ENCODE measurements at places on chromosomes 2 and 18.
A peak's percentile ranks its signal among the peaks of the same experiment; 100 is the strongest.

GRCh38 chr18:24947521-24948305 is 404.3 kb downstream of the ZNF521 start:
- no peak for DNase-seq

GRCh38 chr2:202432776-202433175 is 56.6 kb downstream of the BMPR2 start:
- no peak for DNase-seq

GRCh38 chr2:236001166-236001828 is 166.9 kb downstream of the GBX2 start:
- DNase-seq, result no peak

GRCh38 chr18:37188016-37188791 is 359.3 kb downstream of the KIAA1328 start:
- DNase-seq, result no peak

GRCh38 chr2:146370826-146371225 is 1474.0 kb upstream of the ACVR2A start:
- DNase-seq, result no peak

DNA sequence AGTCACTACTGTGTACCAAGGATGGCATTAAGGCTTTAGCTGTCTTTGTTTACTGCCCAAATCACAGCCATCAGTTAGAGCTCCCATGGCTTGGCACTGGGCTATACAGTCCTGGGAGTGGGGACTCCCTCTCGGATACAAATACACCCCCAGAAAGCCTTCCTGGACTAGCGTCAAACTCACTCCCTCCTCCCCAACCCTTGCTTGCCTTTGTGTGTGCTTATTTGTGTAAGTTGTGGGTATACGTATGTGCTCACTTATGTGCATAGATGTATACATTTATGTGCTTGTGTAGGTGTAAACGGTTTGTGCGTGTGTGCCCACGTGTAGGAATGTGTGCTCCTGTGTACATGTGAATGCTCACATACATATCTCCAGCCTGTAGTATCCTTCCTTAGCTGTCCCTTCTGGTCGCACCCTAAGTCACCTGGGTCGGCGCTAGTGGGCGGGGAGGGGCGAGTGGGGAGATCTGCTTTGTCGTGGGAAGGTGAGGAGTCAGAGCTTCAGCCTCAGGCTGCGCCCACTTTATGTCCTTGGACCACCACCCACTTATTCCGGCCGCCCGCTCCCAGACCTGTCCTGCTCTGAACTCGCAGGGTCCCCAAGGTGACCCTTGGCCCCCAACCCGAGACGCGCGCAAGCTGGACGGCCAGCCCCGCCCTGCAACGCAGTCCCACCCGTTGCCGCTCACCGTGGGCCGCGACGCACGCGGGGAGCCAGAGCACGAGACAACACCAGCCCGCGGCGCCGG is 461 bp downstream of the PRADC1 start:
- no peak for DNase-seq

DNA sequence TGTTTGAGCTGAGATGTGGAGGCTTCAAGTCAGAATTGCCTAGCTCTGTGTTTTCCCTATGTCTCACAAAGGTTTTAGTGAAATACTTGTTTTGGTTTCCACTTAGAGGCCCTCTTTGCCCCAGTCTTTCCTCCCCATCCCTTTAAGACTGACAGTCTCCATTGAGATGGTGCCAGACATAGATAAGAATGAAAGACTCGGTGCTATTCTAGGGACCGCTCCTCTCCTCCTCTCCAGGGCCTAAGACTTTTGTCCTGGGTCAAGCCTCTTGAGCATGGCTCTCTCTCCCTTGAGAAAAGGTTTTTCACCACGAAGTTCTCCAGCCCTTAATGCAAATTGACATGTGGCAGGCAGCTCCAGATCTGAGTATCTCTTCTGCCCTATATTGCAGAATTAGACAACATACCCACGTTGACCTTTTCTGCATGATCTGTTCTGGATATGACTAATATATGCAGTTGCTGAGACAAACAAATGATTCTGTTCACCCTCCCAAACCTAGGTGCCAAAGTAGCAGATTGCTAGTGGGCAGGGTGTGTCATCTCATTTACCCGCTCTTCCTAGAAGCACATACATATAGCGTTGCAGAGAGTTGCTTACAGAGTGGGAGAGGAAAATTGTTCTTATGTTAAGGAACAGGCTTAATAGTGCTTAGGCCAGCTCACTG is 47.5 kb upstream of the ACSL3 start:
- no peak for DNase-seq

DNA sequence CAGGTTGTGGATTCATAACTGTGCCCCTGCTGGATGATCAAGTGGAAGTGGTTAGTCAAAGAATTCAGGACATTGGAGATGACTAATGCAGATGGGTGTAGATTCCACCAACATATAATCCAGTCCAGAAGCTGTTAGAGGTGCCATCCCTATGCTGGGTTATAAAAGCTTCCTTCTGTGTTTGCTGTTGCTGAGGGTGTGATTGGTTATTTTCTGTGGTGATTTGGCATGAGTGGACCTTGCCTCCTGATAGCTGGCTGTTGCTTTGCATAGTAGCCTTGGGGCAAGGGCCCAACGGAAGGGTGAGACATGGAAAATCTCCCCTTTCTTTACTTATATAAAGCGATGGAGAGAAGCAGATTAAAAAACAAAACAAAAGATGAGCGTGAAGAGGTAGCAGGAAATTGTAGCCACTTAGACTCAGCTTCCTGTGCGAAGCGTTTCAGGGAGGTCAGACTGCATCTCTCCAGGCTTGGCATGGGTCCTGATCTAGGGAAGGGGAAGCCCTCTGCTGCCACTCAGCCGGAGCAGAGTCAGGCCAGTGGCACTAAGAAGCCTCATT is 190.4 kb downstream of the FMNL2 start:
- DNase-seq, result no peak

GRCh38 chr2:178994264-178994663 is 55.7 kb downstream of the CCDC141 start:
- DNase-seq, result no peak

DNA sequence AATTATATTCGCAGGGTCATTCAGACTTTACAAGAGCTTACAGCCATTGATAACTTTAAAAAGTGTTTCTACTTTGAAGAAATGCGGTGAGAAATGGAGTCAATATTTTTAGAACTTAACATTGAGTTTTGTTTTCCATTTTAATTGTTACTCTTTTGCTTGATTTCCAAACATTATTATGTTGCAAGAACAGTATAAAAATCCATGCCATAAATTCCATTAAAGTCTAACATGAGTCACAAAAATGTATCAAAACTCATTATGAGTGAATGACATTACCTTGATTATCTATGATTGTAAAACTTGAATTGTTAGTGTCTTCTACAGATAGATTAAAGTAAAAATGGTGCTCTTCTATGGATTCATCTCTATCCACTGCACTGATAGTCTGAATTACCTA is 92.6 kb downstream of the CDH19 start:
- DNase-seq, result no peak

DNA sequence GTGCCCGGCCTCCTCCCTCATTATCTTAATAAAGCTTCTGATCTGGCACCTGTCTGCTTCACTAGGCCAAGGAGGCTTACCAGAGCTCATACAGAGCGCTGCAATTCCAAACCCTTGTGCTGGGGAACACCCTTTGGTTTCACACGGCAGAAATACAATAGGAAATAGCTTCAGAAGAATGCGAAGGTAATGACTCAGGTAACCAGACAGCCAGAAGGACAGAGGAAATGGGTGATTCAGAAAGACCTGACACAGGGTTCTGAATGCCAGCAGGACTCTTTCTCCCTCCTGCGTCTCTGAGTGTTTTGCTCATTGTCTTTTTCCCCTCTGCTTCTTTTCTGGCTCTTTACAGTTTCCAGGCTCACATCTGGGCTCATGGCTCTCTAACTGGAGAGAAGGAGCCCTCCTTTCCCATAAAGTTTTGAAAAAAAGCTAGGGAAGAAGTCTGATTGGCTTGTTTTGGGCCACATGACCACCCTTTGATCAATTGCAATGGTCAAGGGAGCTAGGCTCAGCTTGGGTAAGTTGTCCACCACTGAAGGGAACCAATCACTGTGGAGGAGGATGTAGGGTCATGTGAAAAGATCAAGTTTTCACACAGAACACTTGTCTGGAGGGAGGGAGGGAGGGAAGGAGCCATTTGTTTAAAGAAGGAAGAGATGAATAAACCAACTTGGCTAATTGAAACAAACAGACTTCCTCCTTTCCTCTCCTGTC is 90.5 kb upstream of the UPP2 start:
- DNase-seq, result no peak

GRCh38 chr2:1602278-1603010 is 141.9 kb downstream of the PXDN start:
- DNase-seq, result no peak

- peak; percentile 8 for DNase-seq
These were observed 79.6 kb downstream of the MIB1 start for GRCh38 chr18:21820033-21820810.

GRCh38 chr18:35077937-35078336 is 36.7 kb downstream of the MAPRE2 start:
- DNase-seq, result no peak

- no peak for DNase-seq
These were observed 63.9 kb upstream of the EDAR start for GRCh38 chr2:109052922-109053321.

GRCh38 chr2:7706791-7707190 is 789.6 kb downstream of the RNF144A start:
- DNase-seq, result no peak

GRCh38 chr2:60365556-60365955 is 187.9 kb downstream of the BCL11A start:
- no peak for DNase-seq

GRCh38 chr2:60447943-60448342 is 105.5 kb downstream of the BCL11A start:
- no peak for DNase-seq

GRCh38 chr2:68671961-68672360 is 28.6 kb downstream of the PROKR1 start:
- no peak for DNase-seq

- no peak for DNase-seq
These were observed 31.0 kb downstream of the GYPC start for GRCh38 chr2:126686841-126687485.

GRCh38 chr2:223486751-223487150 is 115.4 kb downstream of the SCG2 start:
- DNase-seq, result no peak

- DNase-seq, result no peak
These were observed 90.4 kb downstream of the PTRHD1 start for GRCh38 chr2:24702800-24703199.

DNA sequence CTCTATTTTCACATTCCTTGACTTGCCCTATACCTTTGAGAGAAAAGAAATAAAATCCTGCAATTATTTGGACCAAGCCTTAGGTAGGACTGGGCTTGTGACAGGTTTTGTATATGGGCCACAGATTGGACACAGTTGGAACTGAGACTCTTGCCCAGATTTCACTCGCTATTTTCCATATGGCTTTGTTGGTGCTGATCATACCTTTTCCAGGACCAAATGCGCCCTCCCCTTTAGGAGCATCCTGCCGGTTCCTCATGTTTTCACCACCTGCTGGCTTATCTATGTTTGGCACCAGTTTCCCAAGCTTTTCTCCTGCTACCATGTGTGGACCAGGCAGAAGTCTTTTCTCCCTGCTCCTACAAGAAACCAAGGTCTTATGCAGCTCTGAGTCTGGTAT is 494.9 kb downstream of the EPHA4 start:
- DNase-seq, result no peak

DNA sequence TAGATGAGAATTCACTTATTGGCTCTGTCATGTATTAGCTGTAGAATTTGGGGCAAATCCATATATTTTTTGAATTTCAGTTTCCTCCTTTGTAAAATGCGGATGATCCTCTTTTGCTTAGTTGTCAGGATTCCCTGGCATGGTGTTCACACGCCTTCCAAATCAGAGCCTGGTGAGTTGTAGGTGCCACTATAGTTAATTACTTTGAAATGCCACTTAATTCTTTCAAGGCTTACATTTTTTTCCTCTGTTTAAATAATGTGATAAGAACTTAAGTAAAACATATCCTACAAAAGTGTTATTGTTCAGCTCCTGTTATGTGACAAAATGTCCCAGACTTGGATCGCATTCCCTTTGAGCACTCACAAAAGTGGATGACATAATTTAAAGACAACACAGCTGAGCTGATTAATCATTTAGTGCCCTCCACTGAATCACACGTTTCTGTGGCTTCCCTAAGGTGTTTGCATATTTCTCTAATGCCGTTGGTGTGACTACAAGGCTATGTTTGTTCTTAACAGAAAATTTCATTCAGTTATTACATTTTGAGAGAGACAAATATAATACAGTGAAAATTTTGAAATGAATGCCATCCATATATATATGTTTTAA is 471.2 kb upstream of the CHST9 start:
- DNase-seq, result no peak

GRCh38 chr2:231717281-231718171 is 9.2 kb downstream of the PTMA start:
- DNase-seq, result peak; percentile 73

DNA sequence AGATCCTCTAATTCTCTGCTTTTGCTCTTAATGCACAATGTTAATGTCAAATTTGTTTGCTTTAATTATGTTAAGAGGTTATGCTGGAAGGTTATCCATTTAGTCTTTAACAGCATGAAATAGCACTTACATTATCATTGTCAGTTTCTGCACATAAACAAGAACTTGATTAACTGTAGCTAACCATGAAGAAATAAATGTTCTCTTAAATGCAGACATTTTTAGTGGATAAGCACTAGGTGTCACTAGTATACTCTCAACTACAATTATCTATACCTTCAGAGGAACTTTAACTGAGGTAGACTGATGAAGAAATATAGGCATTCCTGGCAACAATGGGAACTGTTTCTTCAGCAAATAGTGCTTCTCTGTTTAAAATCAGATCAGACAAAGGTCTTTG is 178.8 kb upstream of the CHST9 start:
- peak; percentile 40 for DNase-seq

DNA sequence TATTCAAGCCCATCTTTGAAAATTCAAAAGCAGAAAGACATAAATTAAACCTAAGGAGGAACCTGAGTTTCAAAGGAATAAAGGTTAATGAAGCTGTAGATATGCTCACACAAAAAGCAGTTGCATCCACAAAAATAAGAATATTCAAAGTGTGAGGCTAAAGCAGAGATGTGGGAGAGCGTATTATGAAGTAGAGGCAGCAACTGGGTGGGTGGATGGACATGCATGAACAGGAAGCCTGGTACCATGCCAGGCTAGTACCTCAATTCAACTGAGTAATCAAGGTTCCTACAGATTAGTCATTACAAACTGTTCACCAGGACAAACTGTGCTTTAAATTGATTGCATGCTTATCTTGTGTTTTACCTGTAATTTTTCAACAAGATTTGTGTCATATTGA is 330.0 kb upstream of the PKDCC start:
- DNase-seq, result no peak

GRCh38 chr2:213232649-213233437 is 51.4 kb upstream of the SPAG16 start:
- no peak for DNase-seq

DNA sequence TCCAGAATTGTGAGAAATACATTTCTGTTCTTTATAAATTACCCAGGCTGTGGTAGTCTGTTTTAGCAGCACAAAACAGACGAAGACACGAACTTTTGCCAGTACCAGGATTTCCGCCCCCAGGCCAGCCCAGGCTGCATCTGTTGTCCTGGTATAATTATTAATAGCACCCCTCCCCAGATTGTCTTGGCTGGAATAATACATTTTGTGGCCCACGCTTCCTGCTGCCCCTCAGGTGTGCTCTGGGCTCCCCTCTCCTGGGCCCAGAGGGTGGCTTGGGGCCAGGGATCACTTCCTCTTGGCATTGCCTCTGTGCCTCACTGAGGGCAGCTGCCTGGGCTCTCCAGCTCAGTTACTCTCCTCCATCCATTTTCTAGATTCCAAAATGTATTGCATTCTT is 102.1 kb upstream of the HS6ST1 start:
- DNase-seq, result no peak
